ENCODE measurements at places on chromosomes 11 and 22. TPM values are rescaled to one million over a fixed set of nuclear protein-coding genes. Genes with fewer than 3 reads are reported as not detected.

The E2F8 gene
- 0.14 TPM for total RNA-seq

The CASP5 gene
- not detected for total RNA-seq

The PTGDR2 gene
- not detected for total RNA-seq

The VPS26B gene
- 26.9 TPM for total RNA-seq

The LGALS1 gene
- total RNA-seq, result 500 TPM

The MS4A14 gene
- not detected for total RNA-seq

The APOC3 gene
- total RNA-seq, result not detected

The PTPRJ gene
- 49.6 TPM for total RNA-seq

DNA sequence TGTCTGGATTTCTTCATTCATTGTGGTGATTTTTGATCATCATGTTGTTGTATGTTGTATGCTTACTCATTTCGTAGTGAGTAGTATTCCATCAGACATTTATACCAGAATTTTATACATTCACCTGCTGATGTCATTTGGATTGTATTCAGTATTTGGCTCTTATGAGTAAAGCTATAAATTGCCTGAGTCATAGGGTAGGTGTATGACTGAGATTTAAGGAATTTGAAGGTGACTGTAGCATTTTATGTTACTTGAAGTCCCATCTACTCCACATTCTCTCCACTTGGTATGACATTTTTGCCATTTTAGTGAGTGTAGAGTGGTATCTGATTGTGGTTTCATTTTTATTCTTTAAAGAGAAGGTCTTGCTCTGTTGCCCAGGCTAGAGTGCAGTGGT, 548.2 kb downstream of the TBC1D22A start:
- peak; percentile 43 for DNase-seq

DNA sequence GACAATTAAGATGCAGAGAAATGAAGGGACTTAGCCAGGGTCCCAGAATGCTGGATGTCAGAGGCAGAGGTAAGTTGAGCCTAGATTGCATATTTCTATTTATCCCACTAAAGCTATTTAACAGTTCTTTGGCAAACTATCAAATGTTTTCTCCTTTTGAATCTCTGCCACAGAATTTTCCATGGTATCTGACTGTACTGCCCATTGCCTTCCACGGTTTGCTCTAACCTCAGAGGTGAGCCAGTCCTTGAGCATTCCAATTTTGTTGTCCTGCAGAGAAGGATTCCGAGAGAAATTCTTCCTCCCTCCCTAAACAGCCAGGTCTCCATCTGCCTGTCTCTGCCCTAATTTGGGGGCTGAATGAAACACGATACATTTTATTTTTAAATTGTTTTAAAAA, 368.3 kb upstream of the SYN3 start:
- DNase-seq, result no peak

DNA sequence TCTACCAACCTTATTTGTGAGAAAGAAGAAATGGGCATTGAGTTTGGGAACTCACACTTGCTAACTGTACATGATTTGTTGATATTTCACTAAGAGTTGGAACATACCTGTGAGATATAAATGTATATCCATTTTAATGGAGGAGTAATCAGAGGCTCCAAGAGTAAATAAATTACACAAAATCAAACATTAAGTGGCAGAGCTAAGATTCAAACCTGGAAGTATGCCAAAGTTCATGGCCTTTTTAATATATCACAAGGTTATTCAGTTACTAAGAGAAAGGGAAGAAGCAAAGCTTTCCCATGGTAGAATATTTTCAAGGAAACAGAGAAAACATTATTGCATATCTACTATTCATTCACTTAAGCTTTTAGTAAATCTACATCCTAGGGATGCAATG, 1641.1 kb downstream of the FAM181B start:
- DNase-seq, result no peak

DNA sequence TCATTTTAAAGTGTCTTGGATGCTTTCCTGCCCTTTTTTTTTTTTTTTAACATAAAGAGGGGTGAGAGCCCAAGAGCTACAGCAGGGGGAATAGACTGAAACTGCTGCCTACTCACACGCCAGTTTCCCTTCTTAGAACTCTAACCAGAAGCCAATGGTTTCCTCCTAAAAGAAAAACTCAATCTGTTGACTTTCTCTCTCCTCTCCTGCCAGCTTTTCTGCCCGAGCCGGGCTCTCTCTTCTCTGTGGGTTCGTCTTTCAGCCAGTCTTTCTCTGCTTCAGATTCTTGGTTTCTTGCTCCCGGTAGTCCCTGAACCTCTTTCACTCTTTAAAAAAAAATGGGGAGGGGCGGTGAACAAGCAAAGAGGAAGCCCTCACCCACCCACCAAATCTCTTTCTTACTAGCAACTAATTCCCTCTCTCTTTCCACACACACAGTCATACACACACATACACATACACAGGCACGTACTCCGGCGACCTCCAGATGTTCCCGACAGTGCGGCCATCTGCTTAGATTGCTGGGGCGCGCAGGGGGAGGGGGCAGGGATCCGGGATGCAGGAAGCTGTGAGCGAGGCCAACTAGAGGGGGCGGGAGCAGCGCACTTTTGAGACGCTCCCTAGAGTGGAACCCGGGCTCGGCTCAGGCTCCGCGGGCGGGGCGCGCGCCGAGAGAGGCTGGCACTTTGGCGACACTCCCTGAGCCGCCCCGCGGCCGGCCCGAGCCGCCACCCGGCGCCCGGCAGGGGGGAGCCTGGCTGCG, 444 bp upstream of the TSKU start:
- DNase-seq, result peak; percentile 64

GRCh38 chr11:117411736-117412135, 84.1 kb downstream of the CEP164 start:
- DNase-seq, result no peak

DNA sequence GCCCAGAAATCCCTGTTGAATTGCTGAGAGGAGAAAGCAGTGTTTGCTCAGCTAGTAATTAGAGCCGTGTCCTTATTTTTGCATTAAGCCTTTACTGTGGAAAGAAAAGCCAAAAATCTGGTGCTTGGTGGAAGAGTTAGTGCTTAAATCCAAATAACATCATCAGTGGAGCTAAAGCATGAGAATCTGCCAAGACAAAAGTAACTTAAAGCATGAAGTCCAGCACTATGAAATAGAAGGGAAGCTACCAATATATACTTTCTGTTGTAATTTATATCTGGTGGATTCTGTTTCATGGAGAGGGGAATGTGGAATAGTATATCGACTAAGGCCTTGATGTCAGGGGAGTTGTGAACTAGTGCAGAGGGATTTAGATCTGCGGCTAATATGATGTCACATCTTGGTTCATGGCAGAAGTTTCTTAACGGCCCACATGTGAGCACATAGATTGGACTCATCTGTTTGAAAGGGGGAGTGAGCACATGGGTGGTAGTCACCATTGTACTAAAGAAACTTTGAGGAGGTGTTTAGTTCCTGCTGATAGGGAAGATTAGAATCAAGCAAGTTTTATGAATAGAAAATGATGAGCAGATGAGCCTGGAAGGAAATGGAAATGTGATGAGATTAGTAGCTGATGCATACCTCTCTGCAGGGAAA, 224.4 kb upstream of the MTNR1B start:
- DNase-seq, result no peak

DNA sequence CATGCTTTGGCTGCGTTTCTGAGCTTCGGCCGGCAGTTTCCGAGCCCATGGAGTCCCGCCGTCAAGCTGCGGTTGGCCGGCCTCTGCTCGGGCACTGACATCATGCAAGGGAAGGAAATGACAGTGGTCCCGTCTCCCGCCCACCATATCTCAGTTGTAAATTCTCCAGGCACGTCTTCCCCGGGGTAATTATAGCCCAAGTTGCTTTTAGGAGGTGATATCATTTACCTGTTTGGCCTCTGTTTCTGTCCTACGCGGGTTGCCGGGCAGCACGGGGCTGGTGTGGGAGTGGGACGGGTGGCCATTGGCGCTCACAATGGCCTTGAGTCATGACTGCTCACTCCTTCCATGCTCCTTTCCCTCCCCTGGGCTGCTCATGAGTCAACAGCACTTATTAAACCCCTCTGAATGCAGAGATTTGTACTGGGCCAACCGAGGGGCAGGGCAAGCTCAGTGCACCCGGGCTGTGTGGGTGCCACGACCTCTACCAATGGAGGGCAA, 4.2 kb upstream of the ANO1 start:
- no peak for DNase-seq

DNA sequence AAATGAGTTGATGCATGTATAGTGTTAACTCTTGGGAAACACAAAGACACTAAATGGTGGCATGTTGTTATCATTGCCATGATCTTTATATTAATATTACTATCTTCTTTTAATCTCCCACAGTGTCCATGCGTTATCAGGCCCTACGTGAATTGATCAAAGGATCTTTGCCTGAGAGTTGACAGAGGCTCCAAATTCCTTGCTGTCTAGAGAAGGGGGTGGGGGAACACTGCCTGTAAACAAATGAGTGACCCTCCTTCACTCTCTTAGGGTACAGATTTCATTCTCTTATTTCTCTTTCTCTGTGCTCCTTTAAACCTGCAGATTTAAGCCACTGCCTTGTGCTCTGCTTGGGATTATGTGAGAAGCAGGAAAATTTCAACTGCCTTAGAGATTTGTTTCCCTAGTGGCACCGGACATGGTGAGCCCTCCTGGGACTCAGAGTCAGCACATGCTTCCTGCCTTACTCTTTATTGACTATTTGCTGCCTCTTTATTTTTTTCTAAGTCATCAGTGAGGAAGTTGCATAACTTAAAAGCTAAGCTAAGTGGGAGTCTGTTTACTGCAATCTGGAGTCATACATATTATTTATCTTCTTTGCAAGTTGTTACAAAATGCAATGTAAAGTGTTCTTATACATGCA, 122.9 kb downstream of the MAML2 start:
- DNase-seq, result no peak

- DNase-seq, result peak; percentile 49
These were observed 318.1 kb downstream of the TENM4 start for GRCh38 chr11:79122759-79123158.

GRCh38 chr11:73998846-73999575, 9.9 kb downstream of the UCP3 start:
- DNase-seq, result no peak

DNA sequence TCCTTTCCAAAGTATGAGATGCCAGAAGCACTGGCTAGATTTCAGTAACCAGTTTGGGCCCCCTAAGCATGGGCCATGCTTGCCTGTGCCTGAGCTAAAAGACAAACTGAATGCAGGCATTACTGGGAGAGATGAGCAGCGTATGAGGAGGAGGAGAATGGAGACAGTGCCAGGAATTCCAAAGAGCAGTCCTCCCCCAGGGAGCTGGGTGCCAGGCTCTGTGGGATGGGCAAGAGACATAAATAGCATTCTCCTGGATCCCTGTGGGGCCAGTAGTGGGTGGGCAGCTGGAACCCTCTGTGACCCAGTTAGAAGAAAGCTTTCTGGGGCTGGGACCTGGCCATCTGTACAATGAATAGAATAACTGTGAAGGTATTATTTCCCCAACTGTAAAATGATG, 235.6 kb downstream of the KCNA4 start:
- DNase-seq, result no peak
